Muscle of leg (tissue), 16 donors: ENCODE measurements at places on chromosomes 1 and 21. TPM values are rescaled to one million over a fixed set of nuclear protein-coding genes. Genes with fewer than 3 reads are reported as not detected.

ADCY10 gene
- 0.09 TPM for polyA plus RNA-seq

OPTC gene
- polyA plus RNA-seq = not detected

GRCh38 chr1:38671221-38671620 is 188.4 kb downstream of the RRAGC start:
- DNase-seq = no peak

DNA sequence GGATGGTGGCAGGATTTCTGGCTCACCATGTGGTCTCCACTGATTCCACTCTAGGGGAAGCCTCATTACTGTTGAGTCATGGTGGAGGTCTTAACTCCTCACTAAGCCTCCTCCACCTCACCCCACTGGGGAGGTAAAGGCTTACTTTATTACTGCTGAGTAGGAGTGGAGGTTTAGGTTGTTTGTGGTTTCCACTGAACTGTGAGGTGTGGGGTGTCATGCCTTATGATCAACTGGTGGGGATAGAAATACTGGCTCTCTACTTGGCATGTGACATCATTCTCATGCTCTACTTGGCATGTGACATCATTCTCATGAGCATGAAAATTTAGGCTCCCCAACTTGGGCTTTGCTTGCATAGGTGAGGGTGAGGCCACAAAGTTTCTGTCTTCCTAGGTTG is 35.6 kb downstream of the COL6A1 start:
- no peak for DNase-seq

DNA sequence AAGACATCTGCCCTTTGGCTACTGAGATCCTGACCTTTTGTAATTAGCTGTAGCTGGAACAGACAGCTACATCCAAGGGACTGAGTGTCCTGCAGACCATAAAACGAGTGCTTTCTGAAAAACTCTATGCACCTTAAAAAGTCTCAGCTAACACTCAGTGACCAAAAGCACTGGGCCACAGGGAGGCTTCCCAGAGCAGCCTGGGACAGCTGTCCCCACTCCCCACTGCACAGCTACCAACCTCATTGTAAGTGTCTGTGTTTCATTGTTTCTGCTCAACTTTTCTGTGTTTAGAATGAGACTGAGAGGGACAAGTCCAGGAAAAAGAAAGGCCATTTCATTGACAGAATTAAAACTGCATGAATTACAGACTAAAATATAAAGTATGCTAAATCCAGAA is 80.7 kb downstream of the SMYD2 start:
- DNase-seq = no peak

DNA sequence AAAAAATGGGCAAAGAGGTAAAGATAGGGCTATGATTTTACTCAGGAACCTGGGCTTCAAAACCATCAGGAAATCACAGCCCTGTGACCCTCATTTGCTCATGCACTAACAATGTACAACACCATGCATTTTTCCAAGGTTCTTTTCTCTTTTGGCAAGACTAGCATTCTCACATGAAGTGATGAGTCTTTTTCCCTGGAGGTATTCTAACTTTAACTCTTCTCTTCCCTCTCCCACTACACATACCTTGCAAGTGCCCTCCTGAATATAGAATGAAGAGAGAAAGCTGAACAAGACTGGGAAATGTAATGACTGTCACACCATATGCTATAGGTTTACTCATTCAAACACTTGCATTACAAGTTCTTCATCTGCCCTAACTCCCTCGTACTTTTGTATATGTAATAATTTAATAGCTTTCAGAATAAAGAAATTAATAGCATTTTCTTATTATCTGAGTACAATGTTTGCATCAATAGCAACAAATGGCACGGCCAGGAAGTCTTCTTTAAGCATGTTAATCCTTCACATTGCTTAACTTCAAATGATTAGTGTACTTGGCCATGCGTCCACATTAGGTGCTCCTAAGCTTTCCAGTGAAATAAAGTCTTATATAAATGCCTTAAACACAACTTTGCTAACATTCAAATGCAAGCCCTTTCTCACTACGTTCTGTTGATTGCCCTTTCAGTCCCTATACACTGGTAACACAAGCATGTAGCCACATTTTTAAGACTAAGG is 1.8 kb downstream of the NIBAN1 start:
- peak; percentile 90 for DNase-seq

- peak; percentile 51 for DNase-seq
Measured at GRCh38 chr1:68221980-68222373, 10.3 kb downstream of the WLS start.
